ENCODE measurements at places on chromosomes 13 and 19.

GRCh38 chr19:5553892-5554291, 13.9 kb downstream of the TINCR start:
- DNase-seq: no peak

DNA sequence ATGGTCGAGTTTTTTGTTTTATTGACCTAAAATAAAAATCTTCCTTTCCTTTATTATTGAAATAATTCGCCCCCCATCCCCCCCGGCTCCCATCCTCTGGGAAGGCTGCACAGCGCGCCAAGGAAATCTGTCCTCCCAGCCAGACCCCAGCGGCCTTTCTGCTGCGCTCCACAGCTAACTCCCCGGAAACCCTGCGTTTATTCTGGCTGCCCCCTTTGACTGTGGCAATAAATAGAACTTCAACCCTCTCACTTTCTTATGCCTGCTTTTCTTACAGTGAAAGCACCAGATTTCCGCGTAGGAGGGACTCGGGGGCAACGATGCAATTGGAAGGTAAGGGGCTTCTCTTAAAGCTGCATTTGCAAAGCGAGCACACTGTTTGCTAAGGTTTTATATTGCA, 9.7 kb upstream of the C19orf12 start:
- no peak for DNase-seq

- DNase-seq: no peak
These were observed 18.6 kb downstream of the NKPD1 start for GRCh38 chr19:45142016-45142725.

- DNase-seq: no peak
These were observed at the start of gene TMEM150B for GRCh38 chr19:55325172-55325571. Gene TMEM150B, minus strand, starts transcription at chr19:55325341. Its CDS starts 4,305 bp downstream, at chr19:55321036.

DNA sequence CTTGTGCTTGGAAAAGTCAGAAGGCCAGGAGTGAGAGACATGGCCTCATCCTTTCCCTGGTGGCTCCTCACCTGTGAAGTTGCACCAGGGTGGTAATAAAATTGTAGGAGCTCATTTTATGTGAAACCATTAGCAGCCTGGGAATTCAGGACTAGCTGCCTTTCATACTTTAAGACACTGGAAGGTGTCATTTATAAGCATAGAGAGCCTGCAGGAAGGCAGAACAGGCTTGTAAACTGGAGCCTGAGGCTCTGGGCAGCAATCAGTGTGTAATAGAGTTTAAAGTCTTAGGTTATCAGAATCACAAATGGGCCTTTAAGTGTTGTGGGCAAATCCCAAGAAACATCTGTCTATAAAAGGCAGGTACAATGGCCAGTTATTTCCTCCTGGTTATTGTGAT, 127.2 kb downstream of the TM9SF2 start:
- DNase-seq: no peak

DNA sequence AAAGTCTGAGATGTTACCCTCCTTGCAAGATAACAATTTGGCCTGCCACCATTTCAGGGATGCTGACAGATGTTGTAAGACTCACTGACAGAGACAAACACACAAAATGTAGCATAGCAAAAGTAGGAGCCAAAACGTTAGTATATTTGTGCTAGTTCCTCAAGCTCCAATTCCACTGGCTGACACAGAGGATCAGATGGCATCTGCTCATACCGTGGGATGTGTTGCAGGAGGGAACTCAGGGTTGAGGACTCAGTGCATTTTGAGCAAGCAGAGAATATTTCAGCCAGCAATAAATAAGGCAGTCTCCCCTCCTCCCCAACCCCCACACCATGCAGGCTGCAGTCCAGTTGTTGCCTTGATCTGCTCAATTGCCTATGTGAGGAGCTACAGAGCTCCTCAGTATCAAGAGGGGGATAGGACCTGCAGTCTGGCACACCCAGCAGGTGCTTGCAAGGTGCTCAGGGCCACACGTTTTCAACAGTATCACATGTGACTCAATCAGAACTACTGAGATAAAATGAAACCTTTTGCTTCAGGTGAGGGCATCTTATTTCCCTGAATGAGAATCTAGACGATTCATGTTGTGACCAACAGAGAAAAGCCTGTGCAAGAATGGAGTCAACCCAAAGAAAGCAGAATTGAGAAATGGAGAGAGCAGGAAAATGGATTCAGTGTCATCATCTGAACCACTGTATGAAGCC, 23.6 kb upstream of the LRCH1 start:
- DNase-seq: no peak

GRCh38 chr13:45490068-45490467, 25.3 kb downstream of the COG3 start:
- DNase-seq: no peak

DNA sequence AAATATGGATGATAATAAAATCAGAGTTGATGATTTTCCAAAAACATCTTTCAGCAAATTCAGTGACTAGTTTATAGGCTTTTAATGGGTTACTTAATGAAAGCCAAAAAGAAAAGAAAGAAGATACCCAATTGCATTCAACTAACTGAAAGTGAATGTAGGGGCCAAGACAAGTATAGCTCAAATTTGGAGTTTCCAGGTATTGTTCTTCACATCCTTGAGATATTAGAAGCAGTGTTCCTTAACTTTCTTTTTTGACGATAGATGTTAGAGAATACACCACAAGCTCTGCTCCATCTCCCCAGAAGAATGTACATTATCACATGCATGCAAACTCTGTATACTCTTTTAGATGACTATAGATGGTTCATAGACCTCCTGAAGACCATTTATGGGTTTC, 43.6 kb downstream of the PDS5B start:
- no peak for DNase-seq

DNA sequence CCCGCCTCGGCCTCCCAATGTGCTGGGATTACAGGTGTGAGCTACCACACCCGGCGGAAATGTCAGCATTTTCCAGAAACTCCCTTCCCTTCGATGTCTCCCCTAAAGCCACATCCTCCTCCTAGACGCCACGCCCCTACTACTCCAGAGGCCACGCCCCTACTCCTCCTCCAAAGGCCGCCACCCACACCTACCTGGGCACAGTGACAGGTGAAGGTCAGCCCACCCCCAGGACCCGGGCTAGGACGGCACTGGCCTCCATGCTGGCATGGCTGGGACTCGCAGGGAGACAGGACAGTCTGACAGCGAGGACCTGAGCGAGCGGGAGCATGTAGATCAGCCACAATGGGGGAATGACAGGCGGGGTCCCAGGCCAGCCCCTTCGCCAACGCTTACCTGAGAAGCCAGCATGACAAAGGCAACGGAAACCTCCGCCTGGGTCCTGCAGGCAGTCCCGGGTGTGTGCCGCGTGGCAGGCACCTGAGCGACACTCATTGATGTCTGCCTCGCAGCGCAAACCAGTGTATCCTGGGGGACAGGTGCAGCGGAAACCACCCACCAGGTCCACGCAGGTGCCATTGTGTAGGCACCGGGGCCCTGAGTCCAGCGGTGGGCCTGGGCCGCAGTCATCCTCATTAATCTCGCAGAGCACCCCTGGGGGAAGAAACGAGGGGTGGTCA, 22.0 kb downstream of the NOTCH3 start:
- no peak for DNase-seq

DNA sequence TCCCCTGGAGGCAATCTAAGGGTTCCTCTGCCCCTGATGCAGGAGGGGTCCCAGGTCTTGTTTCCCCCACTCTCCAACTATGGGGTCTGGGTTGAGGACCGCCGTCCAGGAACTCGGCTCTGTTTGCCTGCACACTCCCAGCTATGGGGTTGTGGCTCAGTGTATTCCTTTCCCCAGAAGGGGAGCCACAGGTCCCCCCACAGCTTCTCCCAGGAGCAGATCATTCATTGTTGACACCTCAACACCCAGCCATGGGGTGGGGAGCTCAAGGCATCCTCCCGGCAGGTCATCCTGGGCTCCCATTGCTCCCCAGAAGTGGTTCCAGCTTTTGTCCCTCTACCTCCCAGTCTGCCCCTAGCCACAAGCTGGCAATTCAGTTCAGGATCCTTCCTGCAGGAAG, 975 bp downstream of the ZNF358 start:
- DNase-seq: no peak

GRCh38 chr13:45336025-45336800, 4.8 kb downstream of the TPT1 start:
- no peak for DNase-seq

DNA sequence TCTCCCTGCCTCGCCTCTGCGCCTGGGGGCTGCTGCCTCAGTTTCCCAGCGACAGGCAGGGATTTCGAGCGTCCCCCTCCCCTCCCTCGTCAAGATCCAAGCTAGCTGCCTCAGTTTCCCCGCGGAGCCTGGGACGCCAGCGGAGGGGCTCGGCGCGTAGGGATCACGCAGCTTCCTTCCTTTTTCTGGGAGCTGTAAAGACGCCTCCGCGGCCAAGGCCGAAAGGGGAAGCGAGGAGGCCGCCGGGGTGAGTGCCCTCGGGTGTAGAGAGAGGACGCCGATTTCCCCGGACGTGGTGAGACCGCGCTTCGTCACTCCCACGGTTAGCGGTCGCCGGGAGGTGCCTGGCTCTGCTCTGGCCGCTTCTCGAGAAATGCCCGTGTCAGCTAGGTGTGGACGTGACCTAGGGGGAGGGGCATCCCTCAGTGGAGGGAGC, 722 bp upstream of the ICAM1 start:
- peak; percentile 64 for DNase-seq

GRCh38 chr13:38700051-38700450, 13.2 kb downstream of the FREM2 start:
- DNase-seq: no peak

DNA sequence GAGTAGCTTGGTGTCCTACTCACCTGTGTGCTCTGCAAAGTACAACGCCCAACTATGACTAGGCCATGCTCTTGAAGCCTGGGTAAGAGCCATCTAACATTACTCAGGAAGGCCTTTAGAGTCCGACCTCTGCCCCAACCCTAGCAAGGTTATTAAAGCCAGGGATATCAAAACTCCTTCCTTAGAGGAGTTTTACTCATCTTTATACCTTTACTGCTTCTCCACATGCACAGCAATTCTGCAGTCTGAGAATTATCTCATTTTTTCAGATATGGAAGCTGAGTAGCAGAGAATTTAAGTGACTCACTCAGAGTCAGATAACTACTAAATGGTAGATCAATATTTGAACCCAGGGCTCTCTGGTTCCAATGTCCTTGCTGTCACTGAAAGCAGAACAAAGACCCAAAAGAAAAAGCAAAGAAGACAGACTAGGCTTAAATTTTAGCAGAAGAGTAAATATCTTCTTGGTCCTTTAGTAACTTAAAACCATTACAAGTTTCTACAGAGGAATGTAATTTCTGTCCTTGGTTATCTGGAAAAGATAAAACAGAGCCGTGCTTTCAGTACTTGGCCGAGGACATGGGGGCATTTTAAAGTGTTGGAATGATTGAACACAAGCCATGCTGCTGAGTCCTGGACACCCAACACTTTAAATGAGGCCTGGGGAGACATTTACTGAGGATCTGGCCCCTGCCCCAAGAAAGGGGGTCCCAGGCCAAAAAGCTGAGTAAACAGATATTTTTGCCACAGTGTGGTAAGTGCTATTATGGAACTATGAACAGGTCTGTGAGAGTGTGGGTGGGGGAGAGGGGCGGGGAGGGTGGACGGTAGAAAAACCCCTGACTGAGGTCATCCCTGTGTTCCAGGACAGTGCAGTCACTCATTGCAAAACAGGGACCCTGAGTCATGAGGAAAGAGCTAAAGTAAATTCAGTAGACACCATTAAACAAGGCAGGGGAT, 18.4 kb upstream of the KPNA3 start:
- no peak for DNase-seq

GRCh38 chr19:32828139-32828538, 41.4 kb downstream of the SLC7A9 start:
- DNase-seq: no peak

GRCh38 chr13:100139817-100140216, 50.9 kb downstream of the PCCA start:
- no peak for DNase-seq

DNA sequence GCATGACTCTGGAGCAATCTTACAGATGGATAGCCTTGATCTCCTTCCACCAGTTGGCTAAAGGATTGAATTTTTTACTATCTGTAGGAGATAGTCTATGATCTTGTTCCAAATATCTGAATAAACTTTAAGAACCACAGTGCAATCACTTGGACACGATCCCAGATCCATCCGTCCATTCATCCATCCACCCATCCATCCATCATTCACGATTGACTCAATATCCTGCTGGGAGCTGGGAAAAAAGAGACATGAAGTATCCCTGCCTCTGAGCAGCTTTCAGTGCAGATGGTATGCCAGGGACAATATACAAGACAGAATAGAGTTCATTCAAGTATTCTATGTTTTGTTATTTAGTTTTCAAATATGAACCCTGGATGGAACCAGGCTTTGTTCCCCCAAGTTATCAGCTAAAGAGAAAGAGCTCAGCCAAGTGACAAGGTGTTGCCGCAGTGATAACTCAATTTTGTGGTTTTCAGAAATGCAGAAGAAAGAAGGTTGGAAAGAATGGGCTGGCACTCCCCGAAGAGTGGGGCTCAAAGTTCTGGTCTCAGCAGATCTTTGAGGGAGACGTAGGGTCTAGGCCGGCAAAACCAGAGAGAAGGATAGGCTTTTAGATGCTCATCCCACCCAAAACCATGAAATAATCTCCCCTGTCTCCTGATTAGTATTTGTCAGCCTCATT, 66.3 kb downstream of the IRS2 start:
- DNase-seq: no peak

DNA sequence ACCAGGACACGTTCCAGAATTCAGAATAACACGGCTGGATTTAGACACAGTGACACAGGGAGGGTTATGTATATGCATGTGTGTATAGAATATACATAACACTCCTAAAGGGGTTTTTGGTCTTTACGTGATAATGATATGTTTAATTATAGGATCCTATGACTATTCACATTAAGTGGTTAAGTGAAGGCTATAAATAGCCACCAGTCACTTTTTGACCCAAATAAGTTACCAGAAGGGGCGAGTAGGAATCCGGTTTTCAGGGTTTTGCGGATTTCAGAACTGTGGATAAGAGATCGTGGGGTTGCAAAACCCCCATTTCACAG, 6.9 kb downstream of the ANGPTL6 start:
- DNase-seq: no peak

GRCh38 chr13:111242585-111242984, 77.9 kb upstream of the TEX29 start:
- DNase-seq: no peak

GRCh38 chr13:98960606-98961502, 17.0 kb downstream of the DOCK9 start:
- no peak for DNase-seq

DNA sequence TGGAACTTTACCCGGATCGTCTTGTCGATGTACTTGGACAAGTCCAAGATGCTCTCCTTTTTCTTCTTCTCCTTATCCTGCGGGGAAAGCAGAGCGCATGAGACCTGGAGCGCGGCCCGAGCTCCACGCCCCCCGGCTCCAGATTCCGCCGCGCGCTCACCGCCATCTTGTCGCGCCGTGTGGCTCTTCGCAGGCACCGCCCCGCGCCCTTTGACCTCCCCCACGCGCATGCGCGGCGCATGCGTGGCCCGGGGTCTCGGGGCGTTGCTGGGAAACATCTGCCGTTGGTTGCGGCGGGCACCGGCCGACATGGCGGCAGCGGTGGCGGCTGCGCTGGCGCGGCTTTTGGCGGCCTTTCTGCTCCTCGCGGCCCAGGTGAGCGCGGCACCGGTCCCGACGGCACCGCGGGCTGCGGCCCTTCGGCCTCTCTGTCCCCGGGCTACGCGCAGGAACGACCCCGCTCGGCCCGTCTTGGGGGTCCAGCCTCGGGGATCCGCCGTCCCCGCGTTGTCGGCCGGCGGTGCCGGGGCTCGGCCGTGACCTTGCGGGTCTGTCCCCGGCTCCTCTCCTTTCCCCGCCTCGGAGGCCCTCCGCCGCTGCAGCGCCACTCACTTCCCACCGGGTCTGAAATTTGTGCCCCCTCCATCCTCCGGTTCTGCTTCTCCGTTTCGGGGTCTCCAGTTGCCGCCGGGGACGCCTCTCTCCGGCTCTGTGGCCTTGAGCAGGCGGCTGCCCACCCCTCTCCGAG, at the start of the genes LSM7 and SPPL2B:
LSM7 (minus strand) TSS at position 186 of the 748 bp plus-strand sequence; CDS start at position 166, 20 bp downstream.
SPPL2B (plus strand) TSS at position 284 of the 748 bp plus-strand sequence; CDS start at position 310, 26 bp downstream.
- DNase-seq: peak; percentile 89

All from stimulated activated CD8-positive, alpha-beta memory T cell treated with anti-CD3 and anti-CD28 coated beads, Interleukin-12 subunit alpha, Interleukin-12 subunit beta, amount 100 ng/mL, for 4 hours (primary cell).